Hindlimb muscle (tissue), 1 donor: ENCODE measurements at places on chromosomes 1 and 21. TPM values are rescaled to one million over a fixed set of nuclear protein-coding genes. Genes with fewer than 3 reads are reported as not detected.

Gene EXTL2
- 25.1 TPM for polyA plus RNA-seq

Gene SHE
- polyA plus RNA-seq = 9.9 TPM

Gene OR4F29
- not detected for polyA plus RNA-seq

Gene MSH4
- polyA plus RNA-seq = 0.67 TPM

Gene SPATA17
- polyA plus RNA-seq = 2.3 TPM

GRCh38 chr1:27724961-27725373 is 794 bp upstream of the FAM76A start:
- DNase-seq = peak; percentile 40

GRCh38 chr1:157969697-157970485 is 23.6 kb upstream of the KIRREL1 start:
- DNase-seq = peak; percentile 62

DNA sequence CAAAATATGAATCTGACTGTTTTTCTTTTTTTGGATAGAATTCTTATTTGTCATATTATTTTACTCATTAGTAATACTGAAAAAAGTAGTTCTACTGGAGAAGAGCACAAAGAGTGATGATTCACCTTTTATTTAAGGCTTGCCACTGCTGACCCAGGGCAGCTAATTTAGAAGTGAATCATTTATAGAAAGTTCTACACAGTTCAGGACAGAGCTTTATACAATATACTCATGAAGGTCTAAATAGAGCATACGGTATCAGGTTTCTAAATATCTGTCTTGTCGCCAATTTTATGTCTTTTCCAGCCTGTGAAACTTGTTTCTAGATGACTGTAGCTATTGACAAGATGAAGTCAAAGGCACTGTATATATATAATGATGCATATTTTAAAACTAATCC is 25.0 kb downstream of the GIPC2 start:
- no peak for DNase-seq

DNA sequence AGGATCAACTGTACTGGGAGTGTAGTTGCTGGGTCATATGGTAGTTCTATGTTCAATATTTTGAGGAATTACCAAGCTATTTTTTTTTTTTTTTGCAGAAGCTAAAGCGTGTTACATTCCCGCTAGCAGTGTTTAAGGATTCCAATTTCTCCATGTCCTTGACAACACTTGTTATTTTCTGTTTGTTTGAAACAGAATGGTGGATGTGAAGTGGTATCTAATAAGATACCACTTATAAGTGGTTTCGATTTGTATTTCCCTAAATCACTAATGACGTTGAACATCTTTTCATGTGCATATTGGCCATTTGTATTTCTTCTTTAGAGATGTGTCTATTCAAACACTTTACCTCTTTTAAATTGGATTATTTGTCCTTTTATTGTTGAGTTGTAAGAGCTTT is 112.2 kb downstream of the DISP1 start:
- DNase-seq = no peak

DNA sequence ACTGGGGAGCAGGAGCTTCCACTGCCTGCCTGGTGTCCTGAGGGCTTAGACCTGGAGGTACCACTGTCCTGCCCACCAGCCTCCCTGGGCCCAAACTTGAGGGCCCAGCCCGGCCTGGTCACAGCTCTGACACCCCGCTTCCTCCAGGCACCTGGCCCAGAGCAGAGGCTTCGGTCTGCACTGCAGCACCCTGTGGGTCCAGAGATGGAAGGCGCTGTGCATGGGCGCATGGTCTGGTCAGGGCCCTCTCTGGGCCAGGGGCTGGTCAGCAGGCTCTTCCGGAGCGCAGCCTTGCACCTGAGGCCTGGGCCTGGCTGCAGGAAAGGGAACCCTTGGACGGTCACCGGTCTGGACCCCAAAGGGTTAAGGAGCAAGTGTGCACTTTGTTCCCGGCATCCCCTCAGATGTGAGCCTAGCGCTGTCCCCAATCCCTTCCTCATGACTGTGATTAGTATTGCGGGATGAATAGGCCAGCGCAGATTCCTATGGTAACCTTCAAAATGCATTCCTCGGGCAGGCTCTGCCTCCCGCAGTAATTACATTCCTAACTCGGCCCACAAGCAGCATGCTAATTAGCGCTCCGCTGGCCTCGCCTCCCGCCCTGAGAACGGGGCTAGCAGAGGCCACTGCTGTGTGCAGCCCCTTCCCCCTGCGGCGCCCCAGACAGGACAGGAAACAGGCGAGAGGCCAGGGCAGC is 36.3 kb downstream of the PRDM16 start:
- no peak for DNase-seq

- DNase-seq = no peak
Observed at GRCh38 chr1:1623631-1624442, 8.1 kb upstream of the MMP23B start.

DNA sequence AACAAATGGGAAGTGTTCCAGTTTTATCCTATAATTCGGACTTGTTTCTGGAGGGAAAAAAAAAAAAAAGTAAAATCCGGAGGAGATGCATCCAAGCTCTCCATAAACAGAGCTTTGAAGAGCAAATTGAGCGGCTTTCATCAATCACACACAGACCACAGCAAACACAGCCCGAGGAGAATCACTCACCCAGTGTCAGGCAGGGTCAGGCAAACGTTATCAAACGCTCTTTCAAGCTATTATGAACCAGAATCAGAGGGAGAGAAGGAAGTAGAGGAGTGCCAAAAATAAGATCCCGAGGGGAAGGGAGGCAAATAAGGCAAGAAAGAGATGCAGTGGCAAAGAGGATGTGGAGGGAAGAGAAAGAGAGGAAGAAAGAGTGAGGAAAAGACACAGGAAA is 188.3 kb upstream of the CAMK1G start:
- DNase-seq = no peak

DNA sequence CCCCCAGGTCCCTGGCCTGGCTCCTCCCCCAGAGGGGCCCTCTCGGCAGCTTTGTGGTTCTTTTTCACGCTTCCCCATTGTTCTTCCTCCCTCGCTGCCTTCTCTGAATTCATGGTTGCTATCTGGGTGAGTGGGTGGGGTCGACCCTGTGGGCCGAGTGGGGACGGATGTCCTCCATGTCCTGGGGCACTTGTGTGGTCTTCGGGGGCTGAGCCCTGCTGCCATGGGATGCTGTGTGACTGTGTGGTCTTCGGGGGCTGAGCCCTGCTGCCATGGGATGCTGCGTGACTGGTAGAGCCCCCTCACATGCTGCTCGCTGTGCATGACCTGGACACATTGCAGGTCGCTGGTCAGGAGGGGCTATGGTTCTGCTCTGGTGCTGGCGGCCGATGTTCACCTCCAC is 21.6 kb upstream of the DIP2A start:
- DNase-seq = no peak

DNA sequence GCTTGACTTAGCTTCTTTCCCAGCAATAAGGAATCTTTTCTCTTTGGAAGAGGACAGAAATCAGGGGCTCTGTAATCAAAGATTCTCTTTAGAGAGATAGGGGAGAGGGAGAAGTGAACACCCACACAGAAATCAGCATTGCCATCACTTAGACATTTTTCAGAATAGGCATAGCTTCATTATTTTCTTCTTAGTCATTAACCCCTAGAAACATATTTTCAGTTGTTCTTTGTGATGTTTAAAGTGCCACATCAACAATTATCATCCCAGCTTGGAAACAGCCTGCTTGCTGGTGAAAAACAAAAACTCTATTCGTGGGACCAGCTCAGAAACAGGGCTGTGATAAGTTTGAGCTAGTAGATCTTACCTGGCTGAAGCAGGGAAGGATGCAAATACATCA is 88.3 kb upstream of the SLC44A3 start:
- no peak for DNase-seq

DNA sequence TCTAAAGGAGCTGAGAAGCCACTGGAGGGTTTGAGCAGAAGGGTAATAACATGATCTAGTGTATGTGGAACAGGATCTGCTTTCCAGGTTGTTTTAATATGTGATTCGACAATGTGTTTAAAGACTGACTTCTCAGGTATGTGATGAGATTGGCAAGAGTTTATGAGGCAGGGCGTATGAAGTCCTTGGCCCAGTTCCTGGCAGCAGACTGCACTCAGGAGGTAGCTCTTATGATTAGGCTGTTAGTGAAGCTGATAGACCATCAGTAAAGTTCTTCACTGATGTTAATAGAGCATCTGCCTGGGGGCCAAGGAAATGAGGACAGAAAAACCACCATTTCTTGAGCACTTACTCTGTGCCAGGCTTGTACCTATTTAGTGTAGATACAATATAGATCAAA is 41.9 kb upstream of the SERBP1 start:
- DNase-seq = no peak
